ENCODE measurements at places on chromosomes 16 and 17. TPM values are rescaled to one million over a fixed set of nuclear protein-coding genes. Genes with fewer than 3 reads are reported as not detected.
A peak's percentile ranks its signal among the peaks of the same experiment; 100 is the strongest.

DNA sequence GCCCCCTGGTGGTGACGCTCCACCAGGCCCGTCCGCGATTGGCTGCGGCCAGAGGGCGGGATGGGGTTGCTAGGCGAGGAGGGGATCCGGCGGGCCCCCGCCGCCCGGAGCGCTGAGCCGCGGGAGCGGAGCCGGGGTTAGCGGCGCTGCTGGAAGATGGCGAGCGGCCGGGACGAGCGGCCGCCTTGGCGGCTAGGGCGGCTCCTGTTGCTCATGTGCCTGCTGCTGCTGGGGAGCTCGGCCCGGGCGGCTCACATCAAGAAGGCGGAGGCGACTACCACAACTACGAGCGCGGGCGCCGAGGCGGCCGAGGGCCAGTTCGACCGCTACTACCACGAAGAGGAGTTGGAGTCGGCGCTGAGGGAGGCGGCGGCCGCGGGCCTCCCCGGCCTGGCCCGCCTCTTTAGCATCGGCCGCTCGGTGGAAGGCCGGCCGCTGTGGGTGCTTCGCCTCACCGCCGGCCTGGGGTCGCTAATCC lies at the start of gene CPD:
Gene CPD, plus strand, starts transcription at position 103 of the 478 bp plus-strand sequence. Its CDS starts 54 bp downstream, at position 157.
- ATAC-seq, result peak; percentile 87

JPH3 gene
- 0.09 TPM for total RNA-seq

GRCh38 chr17:491086-492021 lies 138.7 kb upstream of the RPH3AL start:
- ATAC-seq, result peak; percentile 18

- no peak for ATAC-seq
Observed at GRCh38 chr16:78102865-78103264, 3.4 kb downstream of the WWOX start.

DNA sequence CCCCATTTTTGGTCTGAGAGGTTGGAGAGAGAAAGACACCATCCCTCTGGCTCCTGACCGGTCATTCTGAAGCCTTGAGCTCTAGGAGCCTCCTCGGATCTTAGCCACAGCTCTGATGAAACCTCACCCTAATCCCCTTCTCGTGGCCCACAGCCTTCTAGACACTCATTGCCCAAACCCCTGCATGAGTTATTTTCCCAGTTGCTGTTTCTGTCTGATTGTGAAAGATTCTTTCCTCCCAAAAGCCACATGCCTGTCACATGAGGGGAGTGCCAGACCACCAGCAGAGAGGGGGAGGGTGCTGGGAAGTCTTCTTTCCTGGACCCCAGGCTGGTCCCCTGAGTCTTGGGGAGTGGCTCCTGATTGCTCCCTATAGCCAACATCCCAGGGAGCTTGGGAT lies 17.6 kb upstream of the ABR start:
- ATAC-seq, result peak; percentile 40

- ATAC-seq, result no peak
Observed at GRCh38 chr16:47666434-47666833, 205.3 kb downstream of the PHKB start.
